ENCODE measurements at places on chromosomes 2 and 18.

- DNase-seq: no peak
Measured at GRCh38 chr2:195687320-195688086, 30.5 kb downstream of the SLC39A10 start.

GRCh38 chr2:192827735-192828134 lies 633.0 kb upstream of the TMEFF2 start:
- no peak for DNase-seq

GRCh38 chr2:120434492-120435308 lies 88.8 kb downstream of the INHBB start:
- no peak for DNase-seq

DNA sequence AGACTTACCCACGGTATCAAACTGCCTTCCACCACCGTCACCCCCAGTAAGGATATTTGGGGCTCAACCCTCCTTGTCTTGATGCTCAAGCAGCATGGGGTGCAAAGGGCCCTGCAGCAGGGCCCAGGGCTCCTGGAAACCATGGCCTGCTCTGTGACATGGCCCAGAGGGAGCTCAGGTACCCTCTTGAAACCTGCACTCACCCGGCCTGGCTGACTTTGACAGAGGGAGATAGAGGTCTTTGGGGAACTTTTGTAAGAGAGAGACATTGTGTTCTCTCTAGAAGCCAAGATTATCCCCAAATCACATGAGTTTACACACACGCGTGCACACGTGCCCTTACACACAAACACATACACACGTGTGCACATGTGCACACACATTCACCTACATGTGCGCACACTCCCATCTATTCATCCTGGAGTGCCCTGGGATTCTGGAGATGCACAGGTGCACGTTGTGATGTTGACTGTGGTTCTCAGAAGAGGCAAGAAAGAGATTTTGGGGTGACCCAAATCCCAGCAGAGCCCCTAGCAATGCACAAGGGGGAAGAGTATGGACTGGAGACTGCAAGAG lies 19.6 kb upstream of the KCNK3 start:
- DNase-seq: no peak

DNA sequence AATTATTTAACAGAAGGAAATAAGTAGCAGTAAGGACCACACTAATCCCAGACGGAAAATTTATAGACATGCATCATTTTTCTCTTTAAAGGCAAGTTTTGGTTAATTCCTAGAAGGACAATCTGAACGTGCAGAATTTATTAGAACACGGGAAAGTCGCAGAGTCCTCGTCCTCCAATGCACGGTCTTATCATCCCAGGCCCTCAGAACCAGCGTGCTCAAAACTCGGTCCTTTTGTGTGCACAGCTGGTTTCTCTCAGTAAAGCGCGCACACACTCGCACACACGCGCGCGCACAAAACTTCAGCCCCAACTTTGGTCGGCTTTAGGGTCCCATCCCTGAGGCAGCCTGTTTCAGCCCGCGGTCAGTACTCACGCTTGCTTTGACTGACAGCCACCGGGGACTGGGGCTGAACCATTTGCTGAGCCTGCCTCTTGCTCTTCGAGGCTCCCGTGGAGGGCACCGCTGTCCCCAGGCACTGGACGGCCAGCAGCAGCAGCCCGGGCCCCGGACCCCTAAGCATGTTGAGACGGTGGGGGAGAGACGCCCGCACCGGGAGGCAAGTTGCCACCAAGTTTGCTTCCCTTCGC lies 493 bp downstream of the FN1 start:
- DNase-seq: no peak

DNA sequence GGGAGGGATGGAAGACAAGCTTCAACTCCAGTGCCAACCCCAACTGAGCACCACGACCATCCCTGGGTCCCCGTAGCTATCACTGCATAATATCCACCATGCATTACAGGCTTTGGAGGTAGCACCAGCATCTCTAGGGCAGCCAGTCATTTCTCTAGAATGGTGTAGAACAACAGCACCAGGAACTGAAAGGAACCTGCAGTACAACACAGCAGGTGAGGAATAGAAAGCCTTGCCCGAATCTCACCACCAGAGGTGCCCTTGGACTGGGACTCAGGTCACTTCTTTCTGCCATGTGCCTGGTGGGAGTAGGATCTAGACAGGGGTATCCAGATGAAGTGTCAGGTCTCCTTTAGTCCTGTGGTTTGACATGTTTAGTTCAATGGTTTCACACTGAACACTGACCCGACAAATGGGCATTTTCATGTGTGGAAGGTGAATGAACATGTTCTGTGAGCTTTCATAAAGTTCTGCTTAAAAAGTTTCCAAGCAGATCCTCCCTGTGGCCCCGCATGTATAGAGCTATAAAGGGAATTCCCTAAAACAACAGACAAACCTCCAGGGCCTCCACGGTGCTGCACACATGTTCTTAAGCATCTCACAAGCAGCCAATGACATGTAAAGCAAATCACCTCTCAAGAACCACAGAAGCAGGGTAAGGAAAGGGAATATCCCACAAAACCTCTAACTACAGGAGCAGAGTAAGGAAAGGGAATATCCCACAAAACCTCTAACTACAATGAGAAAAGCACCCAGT lies 208.3 kb downstream of the AFF3 start:
- no peak for DNase-seq

- DNase-seq: no peak
Measured at GRCh38 chr18:48660346-48661228, 121.8 kb downstream of the CTIF start.

- DNase-seq: peak; percentile 62
Measured at GRCh38 chr18:77127769-77128671, 4.6 kb downstream of the MBP start.

DNA sequence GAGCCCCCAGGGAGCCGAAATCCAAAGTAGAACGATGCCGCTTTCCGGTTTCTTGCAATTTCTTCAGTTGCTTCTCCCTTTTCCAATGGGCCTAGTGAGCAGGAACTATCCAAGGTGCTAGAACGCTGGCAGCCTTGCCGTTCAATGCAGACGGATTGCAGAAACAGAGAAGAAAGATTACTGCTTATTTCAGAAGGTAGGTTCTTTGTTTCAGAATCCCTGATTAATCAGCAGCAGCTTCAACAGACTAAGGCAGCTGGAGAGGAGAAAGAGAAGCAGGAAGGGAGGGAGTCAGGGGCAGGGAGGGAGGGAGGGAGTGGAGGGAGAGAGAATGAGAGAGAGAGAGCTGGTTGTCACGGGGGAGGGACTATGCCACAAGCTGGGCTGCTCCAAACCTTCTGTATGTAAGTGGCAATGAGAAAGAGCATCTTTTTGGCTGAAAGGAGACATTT lies 576 bp downstream of the NYAP2 start:
- no peak for DNase-seq

- DNase-seq: peak; percentile 72
Measured at GRCh38 chr18:23377669-23378301, 75.3 kb upstream of the RIOK3 start.

- DNase-seq: no peak
Measured at GRCh38 chr18:47745227-47745626, 185.2 kb downstream of the SMAD2 start.

GRCh38 chr2:183993052-183993451 lies 605.3 kb upstream of the ZNF804A start:
- DNase-seq: no peak

- peak; percentile 58 for DNase-seq
Measured at GRCh38 chr18:36850527-36851201, 21.7 kb downstream of the KIAA1328 start.

GRCh38 chr2:241547781-241548450 lies 10.6 kb upstream of the BOK start:
- no peak for DNase-seq

- DNase-seq: no peak
Measured at GRCh38 chr2:73925853-73926492, 707 bp upstream of the DGUOK start.

GRCh38 chr2:60550178-60550983 lies 3.1 kb downstream of the BCL11A start:
- peak; percentile 82 for DNase-seq

GRCh38 chr2:112342067-112342550 lies 66.7 kb downstream of the ZC3H6 start:
- no peak for DNase-seq

- no peak for DNase-seq
Measured at GRCh38 chr2:178157574-178157973, 36.7 kb upstream of the OSBPL6 start.

- no peak for DNase-seq
Measured at GRCh38 chr18:45324495-45325113, 290.7 kb upstream of the SLC14A2 start.

DNA sequence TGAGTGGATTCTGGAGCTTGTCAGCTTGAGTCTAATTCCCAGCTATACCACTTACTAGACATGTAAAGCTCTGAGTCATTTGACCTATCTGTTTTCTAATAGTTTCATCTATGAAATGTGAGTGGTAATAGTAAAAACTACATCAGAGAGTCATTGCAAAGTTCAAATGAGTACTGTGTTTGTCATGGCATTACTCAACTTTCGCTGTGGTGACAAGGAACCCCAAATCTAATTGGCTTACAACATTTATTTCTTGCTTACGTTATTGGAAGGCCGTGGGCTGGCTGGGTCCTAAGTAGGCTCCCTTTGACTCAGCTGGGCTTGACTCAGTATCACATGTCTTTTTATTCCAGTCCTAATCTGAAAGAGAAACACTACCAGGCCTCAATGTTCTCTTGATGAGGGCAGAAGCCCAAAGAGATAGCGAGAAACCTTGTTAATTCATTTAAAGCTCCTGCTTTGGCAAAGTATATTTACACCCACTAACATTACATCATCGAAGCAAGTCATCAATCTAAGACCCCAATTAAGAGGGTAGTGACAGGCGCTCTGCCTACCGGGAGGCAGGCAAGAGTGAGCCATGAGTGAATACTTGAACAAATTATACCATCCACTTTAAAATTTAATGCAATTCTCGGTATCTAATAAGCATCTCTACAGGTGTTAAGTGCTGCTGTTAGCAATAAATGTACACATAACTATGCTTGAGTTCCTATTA lies 431.8 kb upstream of the SPHKAP start:
- no peak for DNase-seq

- no peak for DNase-seq
Measured at GRCh38 chr2:134693359-134694330, 25.2 kb downstream of the TMEM163 start.

DNA sequence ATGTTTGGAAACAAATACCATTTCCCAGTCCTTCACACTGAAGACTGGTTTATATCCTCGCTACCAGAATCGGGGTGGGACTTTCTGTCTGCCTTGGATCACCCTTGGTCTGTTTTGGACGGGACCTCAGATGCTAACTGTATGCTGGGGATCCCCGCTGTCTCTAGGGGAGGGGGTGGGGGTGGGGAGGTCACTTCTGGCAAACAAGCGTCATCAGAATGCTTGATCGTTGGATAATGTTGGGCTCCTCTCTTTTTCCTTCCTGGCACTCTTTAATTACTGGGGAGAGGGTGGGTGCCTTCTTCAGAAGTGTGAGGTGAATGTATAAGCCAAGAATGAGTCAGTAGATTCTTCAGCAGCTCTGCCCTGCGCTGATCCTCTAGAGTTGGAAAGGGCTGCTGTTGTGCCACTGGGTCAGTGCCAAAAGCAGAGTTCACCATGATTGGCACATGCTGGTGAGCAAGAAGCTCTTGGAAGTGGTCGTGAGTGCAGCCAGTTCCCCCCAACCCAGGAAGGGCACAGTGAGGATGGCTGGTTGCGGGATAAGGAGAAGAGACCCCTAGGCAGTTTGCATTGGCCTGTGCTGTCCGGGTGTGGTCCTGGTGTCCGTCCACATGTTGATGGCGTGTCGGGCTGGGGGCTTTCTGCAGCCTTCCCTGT lies 32.2 kb downstream of the DGKD start:
- DNase-seq: no peak

DNA sequence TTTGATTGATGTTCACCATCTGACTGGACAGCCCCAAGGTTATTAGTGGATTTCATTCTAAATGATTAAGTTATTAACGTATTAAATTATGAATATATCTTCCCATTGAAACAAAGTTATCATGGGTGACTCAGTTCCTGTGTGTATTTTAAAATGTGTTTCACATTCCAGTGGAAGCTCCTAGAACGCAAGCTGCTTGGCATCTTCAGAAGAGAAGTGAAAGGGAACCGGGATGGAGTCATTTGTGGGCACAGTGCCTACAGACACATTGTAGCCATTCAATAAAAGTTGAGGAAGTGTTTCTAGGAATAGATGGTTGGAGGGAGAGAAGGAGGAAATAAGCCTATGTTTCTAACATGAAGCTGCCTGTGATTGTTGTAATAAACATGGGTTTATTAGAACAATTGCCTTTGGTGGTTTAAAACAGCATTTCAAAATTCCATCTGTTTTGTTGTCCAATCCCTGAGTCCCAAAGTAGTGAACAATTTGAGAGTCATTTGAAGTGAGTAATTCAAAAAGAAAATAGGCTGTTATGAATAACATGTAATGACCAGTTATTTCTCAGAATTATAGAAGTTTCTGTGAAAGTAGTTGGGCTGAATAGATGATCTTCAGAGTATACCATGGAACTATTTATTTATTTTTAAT lies 143.5 kb downstream of the PKP4 start:
- no peak for DNase-seq

DNA sequence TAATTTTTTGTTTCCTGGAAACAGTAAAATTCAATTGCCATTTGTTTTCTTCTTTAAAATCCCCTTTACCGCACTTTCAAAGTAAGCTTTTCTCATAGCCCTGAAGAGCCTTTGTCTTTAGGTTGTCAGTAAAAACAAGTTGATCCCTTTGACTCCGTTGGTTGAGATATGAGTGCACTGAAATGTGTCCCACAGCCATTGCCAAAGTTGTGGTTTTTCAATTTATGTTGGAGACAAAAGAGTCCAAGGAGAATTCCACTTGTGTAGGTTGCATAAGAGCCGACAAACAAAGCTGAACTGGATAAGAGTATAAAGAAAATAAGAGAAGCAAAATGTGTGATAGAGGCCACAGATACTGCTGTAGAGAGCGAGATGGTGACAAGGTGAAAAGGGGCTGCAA lies 26.1 kb upstream of the HNMT start:
- DNase-seq: no peak

DNA sequence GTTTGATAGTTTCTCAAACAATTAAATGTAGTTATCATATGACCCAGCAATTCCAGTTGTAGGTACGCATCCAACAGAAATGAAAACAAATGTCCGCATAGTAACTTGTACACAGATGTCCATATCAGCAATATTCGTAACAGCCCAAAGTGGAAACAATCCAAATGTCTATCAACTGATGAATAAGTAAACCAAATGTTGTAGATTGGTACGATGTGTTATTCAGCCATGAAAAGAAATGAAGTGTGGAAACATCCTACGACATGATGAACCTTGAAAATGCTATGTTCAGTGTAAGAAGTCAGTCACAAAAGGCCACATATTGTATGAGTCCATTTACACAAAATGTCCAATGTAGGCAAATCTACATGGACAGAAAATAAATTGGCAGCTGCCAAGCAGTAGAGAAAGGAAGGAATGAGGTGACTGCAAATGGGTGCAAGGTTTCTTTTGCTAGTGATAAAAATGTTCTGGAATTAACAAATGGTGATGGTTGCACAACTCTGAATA lies 26.9 kb downstream of the GAREM1 start:
- DNase-seq: no peak

Data from hematopoietic multipotent progenitor cell treated with erythropoietin and hydrocortisone succinate and interleukin-3 and kit ligand, for 15 days (in vitro differentiated cells).